A549 treated with dexamethasone at 1 μM for 4 hours (cell line): ENCODE measurements at places on chromosomes 2 and 18. TPM values are rescaled to one million over a fixed set of nuclear protein-coding genes. Genes with fewer than 3 reads are reported as not detected.

The ODC1 gene
- 186 to 205 TPM (median 191 TPM) in 5 replicates for total RNA-seq

The FMNL2 gene
- 28.8 to 42.1 TPM (median 39.0 TPM) in 5 replicates for total RNA-seq

The SCYGR1 gene
- total RNA-seq, result not detected in 5 replicates

The RAB27B gene
- total RNA-seq, result 11.1 to 16.8 TPM (median 15.3 TPM) in 5 replicates

The SPATA3 gene
- total RNA-seq, result not detected in 5 replicates

The MARCHF7 gene
- total RNA-seq, result 48.3 to 68.0 TPM (median 63.1 TPM) in 5 replicates

The CMPK2 gene
- 0.36 to 0.98 TPM (median 0.69 TPM) in 5 replicates for total RNA-seq

The HES6 gene
- total RNA-seq, result 7.0 to 12.0 TPM (median 11.0 TPM) in 5 replicates

The CPS1 gene
- total RNA-seq, result 12.6 to 20.9 TPM (median 17.3 TPM) in 5 replicates

The DYNAP gene
- not detected in 5 replicates for total RNA-seq

The MYO7B gene
- 0.11 to 0.31 TPM (median 0.24 TPM) in 5 replicates for total RNA-seq

The LINC00305 gene
- total RNA-seq, result not detected in 5 replicates

The TRIM54 gene
- 0.67 to 1.2 TPM (median 0.81 TPM) in 5 replicates for total RNA-seq

The MAB21L4 gene
- 0.14 to 0.36 TPM (median 0.29 TPM) in 5 replicates for total RNA-seq

The ITGB6 gene
- 0.35 to 1.2 TPM (median 0.60 TPM) in 5 replicates for total RNA-seq
